Stimulated activated CD4-positive, alpha-beta T cell treated with anti-CD3 and anti-CD28 coated beads, Interleukin-15, amount 100 ng/mL, for 24 hours (primary cell): ENCODE measurements at places on chromosomes 12 and 14.
A peak's percentile ranks its signal among the peaks of the same experiment; 100 is the strongest.

GRCh38 chr12:8770499-8770898 is 51.9 kb upstream of the A2ML1 start:
- no peak for DNase-seq

GRCh38 chr14:50964683-50965390 is 20.6 kb upstream of the PYGL start:
- DNase-seq, result no peak

GRCh38 chr12:46445551-46446235 is 73.1 kb upstream of the SLC38A2 start:
- DNase-seq, result no peak

DNA sequence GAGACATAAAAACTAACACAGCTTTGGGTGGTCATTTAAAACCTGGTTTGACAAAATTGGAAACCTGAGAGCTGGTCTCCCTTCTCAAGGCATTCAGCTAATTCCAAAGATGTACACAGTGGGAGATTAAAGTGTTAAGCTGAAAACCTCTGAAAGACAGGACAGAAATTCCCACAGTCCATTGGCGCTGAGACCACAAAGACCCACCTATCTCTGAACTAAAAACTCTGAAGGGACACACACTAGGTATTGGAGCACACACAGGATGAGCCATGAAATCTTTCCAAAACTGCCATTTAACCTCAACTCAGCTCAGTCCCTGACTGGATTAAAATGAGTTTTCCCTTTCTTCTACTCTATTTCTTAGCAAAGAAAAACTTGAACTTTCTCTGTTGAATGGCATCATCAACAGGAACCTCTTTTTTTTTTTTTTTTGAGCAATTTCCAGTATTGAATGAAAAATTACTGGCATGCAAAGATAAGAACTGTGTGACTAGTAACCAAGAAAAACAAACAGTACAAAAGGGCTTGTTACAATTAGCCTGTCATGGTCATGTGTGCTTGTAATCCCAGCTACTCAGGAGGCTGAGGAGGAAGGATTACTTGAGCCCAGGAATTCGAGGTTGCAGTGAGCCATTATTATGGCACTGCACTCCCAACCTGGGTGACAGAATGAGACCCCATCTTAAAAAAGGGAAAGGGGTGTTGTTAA is 82.4 kb downstream of the IPO8 start:
- DNase-seq, result no peak

- no peak for DNase-seq
Observed at GRCh38 chr12:42422785-42423184, 96.8 kb downstream of the PPHLN1 start.

DNA sequence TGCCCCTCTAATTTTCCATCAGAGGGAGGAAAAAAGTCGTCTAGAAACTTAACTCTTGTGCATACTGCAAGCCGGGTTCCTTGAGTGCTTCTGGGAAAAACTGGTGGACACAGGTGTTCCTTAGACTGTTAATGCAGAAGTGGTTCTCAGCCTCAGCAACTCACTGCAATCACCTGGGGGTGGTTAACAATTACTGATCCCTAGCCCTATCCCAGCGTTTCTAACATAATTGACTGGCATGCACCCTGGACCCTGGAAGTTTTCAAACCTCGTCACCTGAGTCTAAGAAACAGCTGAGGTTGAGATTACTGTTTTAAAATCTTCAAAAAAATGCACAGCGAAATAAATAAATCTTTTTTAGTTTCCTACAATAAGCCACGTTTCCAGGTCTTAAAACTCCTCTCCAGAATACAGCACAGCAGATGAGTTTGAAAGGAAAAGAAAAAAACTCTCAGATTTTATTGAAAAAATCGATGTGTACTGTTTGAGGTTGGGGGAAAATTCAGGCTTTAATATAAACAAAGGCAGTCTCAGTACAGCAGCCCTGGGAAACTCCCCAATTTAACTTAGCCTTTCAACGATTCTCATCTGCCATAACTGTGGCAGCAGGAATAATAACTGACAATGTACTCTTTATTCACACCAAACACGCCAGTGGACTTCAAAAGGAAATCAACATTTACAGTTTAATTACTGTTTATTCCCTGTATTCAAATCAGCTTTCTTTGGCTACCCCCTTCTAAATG is 45.4 kb downstream of the PHLDA1 start:
- DNase-seq, result no peak

- DNase-seq, result peak; percentile 20
Observed at GRCh38 chr12:119115296-119115905, 63.3 kb upstream of the HSPB8 start.

DNA sequence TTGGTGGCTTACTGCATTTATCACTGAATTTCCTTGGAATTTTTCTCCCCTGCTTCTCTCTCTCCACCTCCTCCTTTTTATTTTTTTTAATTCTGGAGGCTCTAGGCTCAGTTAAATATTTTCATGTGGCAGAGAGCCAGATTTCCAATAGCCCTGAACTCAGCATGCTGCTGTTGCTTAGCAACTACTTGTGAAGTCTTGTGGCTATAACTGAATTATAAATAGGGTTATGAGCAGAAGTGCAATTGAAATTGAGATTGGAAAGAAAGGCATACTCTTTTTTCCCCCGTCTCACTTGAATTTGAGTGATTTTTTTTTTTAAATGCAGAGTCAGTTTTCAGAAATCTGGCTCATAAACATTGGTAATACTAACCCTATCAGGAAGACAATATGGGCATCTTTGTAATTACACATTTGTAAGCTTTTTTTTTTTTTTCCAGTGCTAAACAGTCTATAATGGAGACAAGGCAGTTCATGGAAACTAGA is 38.3 kb downstream of the ATF7IP start:
- no peak for DNase-seq

- no peak for DNase-seq
Observed at GRCh38 chr12:88469154-88469553, 111.1 kb downstream of the KITLG start.

DNA sequence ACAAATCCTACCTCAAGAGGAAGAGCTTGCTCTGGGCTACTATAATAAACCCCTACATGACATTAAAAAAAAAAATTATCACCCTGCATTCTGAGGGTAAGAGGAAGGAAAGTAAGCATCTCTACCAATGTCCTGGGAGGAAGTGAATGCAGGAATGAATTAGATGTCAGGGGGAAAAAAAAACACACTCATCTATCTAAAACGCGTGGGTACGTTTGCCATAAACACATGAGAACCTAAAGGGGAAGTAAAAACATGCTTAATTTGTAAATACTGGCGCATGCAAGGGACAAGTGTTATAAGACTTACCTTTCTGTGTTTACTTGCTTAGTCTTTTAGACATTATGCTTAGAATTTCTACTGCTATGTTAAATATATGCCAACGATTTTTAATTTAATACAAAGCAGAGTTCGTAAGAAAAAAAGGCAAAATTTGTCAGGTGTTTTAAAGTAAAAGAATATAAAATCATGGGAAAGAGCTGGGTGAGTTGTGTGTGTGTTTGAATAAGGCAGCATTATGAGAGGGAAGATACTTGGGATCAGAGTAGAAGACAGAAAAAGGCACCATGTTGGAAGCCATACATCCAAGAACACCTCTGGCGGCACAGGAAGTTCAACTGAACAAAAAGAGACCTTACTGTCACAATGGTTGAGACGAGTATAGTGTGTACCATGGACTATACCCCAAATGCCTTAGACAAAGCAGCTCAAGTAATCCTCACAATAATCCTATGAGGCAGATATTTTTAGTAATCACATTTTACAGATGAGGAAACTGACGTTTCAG is 1.5 kb downstream of the TMED8 start:
- DNase-seq, result no peak

- DNase-seq, result no peak
Observed at GRCh38 chr12:4506430-4506829, 32.3 kb upstream of the RAD51AP1 start.

GRCh38 chr14:105529319-105529568 is 2.9 kb downstream of the TMEM121 start:
- DNase-seq, result no peak

DNA sequence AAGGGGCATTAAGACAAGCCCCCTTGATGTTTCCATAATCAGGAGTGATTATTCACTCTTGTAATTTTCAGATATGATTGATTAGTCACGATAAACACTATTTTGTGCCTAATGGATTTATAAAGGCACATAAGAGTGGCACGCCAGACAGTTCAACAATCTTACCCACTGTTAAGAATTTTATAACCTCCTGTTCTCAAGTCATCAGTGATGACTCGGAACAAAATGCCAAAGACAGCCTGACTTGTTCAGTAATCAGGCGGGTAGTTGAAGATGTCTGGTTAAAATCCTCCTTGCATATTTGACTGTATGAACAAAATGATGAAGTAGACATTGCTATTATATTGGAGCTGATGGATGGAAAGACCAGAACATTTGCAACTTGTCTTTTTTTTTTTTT is 212.1 kb upstream of the RMST start:
- no peak for DNase-seq

DNA sequence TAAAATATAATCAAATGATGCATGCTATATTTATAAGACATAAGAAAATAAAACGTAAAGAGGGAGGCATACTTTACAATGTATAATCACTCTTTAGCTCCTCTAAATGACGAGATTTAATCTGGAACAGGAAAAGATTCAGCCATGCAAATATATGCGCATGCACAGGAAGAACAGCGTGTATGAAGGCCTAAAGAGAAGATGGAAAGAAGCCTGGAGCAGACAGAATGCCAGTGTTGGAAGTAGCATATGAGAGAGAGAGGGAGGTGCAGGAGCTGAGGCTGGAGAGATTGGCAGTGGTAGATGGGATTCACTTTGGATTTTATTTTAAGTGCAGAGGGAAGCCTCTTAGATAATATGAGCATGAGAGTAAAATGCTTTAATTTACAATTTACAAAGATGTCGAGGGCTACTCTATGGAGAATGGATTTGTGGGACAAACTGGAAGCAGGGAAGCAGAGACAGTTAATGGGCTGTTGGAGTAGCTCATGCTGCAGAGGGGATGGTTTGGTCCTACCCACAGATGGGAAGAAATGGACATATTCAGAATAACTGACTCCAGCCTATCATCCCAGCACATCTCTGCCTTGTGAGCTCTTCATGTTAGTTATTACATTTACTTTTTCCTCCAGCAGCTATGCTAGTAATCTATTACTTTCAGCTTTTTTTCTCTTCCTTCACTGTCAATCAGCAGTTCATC is 411.1 kb downstream of the TMTC2 start:
- DNase-seq, result no peak

GRCh38 chr12:65986047-65986446 is 144.5 kb downstream of the LLPH start:
- no peak for DNase-seq

GRCh38 chr12:47408171-47408871 is 297.5 kb downstream of the RPAP3 start:
- DNase-seq, result no peak

- DNase-seq, result no peak
Observed at GRCh38 chr14:33780035-33780434, 170.8 kb downstream of the EGLN3 start.

- no peak for DNase-seq
Observed at GRCh38 chr12:53944209-53944608, 5.6 kb downstream of the HOXC13 start.

DNA sequence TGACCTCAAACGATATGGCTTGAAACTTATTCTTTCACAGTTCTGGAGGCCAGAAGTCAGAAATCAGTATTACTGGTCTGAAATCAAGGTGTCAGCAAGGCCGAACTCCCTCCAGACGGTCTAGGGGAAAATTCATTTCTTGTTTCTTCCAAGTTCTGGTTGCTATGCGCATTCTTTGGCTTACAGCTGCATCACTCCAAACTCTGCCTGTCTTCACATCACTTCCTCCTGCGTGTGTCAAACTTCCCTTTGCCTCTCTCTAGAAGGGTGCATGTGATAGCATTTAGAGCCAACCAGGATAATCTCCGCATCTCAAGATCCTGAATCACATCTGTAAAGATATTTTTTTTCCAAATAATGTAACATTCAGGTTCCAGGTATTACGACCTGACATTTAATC is 62.8 kb downstream of the DENND5B start:
- no peak for DNase-seq

GRCh38 chr12:14810953-14811483 is 3.0 kb downstream of the SMCO3 start:
- no peak for DNase-seq

GRCh38 chr12:29743801-29744200 is 39.9 kb downstream of the TMTC1 start:
- DNase-seq, result no peak

DNA sequence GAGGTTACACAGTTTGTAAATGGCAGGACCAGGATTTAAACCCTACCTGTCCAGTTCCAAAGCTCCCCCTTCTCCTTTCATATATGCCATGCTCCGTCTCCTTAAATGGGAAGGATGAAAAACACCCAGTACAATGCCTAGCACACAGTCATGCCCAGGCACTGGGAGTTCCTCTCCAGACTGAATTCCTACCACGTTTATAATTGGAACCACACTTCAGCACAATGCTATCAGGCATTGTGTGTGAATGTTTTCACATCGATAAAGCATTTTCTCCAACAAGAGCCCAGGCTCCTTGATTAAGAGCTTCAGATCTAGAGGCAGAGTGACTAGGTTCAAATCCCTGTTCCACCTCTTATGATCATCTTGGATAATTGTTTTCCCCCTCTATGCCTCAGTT is 2.7 kb upstream of the NUAK1 start:
- DNase-seq, result no peak

DNA sequence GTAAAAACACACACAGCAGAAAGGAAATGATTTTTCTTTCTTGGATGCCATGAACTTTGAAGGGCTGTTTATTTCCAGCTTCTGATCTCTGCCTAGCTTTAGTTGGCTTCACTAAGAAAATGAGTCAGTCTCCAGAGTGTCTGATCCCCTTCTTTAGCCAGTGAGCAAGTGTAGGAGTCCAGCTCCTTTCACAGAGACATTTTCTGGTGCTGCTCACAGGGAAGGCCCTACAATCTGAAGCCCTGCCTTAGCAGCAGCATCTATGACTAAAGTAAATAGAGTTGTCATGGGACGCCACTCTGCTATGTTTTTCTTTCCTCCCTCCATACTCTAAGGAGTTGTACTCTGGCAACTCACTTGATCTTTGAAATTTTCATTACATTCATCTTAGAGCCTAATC is 103.5 kb downstream of the RPAP3 start:
- no peak for DNase-seq

DNA sequence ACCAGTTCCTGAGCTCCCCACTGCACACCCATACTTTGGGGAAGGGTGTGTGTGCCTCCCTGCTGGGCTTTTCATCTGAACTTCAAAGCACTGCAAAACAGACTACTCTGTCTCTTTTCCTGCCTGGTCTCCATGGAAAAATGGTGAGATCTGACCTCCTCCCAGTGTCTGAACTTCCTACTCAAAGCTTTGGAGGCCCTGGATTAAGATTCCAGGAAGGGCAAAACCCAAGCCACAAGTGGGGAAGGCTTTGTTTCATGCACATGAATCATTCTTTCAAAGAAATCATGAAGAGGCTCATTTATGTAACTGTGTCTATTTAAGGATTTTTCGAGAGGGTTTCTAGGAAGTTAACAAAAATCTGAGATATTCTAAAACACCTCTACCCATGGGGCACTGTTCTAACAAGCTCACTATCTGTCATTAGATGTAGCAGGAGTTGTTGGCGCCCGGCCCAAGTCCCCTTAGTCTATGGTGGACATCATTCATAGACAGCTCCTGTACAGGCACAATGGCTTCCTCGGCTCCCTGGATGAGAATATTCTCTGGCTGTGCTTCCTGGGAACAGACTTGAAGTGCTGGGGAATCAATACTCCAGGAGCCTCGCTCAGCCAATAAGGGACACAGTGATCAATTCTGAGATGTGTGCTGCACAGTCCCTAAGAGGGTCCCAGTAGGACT is 224.0 kb downstream of the KTN1 start:
- DNase-seq, result no peak

GRCh38 chr12:88553941-88554658 is 26.2 kb downstream of the KITLG start:
- DNase-seq, result no peak
